ENCODE measurements at places on chromosomes 4 and X.
A peak's percentile ranks its signal among the peaks of the same experiment; 100 is the strongest.

DNA sequence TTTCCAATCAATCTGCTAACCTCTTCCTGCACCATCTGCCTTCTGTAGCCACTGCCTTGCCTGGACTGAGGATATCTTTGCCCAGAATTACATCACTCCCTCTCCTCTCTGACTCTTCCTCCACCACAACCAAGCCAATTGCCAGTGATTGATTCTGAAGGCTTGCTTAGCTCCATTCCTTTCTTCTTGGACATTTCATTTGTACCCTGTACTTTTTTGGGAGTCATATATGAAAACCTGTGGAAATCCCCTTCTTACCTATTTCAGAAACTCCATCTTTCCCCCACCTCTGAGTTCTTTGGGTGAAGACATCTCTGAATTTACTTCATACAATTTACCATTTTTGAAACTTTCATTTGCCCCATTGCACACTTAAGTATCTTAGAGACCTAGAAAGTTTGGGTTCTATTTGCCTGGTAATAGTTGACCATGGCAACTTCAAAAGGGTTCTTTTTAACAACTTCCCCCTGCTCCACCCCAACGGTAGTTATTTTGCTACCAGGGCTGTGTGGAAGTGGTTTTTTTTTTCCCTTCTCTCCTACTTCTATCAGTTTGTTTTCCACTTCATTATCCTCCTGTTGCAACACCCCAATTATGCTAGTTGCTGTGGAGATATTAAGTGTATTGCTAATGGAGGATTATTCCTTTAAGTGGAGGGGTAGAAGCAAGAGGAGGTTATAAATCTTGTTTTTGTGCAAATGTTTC lies 14.3 kb downstream of the SGMS2 start:
- no peak for DNase-seq

DNA sequence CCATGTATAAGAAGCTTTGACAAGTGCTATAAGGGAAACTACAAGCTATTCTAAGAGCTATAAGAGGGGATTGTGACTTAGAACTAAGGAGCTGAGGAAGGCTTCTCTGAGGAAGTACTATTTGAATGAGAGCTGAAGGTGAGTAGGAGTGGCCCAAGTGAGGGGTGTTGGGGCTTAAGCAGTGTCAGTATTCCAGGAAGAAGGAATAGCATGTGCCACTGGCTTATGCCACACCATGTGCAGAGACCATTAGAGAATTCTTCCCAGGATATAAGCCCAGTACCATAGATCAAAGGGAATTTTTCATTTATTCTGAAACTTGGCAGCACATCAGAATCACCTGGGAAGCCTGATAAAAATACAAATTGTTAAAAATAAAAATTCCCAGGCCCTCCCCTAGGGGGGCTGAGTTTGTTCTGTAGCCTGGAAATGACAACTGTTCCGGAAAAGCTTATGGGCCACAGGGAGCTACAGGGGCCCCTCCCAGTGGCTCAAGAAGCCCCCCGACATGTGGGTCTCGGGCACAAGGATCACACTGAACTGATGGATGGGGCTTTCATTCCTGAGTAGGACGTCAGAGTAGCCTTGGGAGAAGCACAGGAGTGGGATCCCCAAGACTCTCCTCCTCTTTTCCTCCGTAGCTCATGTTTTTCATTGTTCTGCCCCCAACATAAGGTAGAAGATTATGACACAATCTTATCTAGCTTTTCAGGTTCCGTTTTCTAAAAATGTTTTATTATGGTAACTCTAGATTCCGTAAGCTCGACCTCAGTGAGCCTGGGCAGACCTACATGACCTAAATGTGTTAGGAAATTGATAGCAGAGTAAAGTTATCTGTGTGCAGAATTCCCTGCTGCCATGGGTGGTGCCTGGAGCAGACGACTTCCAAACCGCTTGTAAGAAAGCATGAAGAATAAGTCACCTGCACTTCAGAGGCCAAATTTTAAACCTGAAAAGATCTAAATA lies 119.3 kb downstream of the AFF1 start:
- DNase-seq: no peak

- no peak for DNase-seq
These were observed 1.4 kb downstream of the PLXNB3 start for GRCh38 chrX:153765138-153766079.

GRCh38 chrX:8724300-8724699 lies 7.6 kb downstream of the ANOS1 start:
- DNase-seq: peak; percentile 8

Measured in ACHN (cell line).